HS-27A (cell line): ENCODE measurements at places on chromosomes 5 and 9.

DNA sequence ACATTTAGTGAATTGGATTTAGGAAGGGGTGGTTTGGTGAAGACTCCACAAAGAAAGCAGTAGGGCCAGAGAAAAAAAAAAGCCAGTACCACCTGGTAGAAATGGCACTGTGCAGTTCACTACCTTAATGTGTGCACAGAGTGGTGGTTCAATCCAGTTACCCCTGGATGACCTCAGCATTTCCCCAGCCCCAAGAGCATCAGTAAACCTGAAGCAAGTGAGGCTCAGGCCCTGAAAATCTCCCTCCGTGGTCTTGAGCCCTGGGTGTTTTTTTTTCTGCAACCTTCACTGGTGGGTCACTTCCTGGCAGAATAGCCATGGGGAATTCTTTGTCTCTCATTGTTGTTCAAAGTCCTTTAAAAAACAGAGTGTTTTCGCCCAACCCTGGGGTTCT, 202.9 kb downstream of the GADD45G start:
- no peak for DNase-seq

DNA sequence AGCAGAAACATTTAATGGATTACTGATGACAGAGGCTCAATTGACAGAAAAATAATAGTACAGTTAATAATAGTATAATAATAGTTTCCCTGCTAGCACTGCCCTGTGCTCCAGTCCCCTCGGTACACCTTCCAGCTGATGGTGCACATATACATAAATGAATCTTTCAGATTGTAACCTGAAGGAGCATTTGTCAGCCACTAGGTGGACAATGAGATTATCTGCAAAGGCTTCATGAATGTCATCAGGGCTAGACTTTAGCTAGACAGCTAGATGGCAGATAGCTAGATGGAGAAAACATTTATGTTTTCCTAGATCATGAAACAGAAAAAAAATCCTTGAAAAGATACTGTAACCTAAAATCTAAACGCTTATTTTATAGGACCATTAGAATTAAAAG, 304.4 kb upstream of the SMC2 start:
- DNase-seq, result no peak

DNA sequence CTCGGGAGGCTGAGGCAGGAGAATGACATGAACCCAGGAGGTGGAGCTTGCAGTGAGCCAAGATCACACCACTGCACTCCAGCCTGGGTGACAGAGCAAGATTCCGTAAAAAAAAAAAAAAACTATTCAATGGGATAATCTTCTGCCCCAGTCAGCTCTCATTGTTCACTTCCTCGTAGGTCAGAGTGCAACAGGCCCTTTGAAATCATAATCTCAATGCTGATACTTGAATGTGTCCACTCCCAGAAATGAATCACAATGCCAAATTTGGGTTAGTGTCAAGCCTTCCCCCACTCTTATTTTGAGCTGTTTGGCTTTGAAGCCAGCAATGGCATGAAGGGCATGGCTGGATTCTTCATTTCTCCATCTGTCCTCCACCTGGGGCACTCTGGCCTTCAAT, 610.3 kb upstream of the KLF4 start:
- peak; percentile 15 for DNase-seq

DNA sequence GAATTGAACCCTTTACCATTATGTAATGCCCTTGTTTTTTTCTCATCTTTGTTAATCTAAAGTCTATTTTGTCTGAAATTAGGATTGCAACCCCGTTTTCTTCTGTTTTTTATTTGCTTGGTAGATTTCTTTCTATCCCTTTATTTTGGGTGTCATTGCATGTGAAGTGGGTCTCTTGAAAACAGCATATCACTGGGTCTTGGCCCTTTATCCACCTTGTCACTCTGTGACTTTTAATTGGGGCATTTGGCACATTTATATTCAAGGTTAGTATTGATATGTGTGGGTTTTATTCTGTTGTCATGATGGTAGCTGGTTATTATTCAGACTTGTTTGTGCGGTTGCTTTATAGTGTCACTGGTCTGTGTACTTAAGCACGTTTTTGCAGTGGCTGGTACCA, 117.4 kb upstream of the MARCHF11 start:
- DNase-seq, result no peak

DNA sequence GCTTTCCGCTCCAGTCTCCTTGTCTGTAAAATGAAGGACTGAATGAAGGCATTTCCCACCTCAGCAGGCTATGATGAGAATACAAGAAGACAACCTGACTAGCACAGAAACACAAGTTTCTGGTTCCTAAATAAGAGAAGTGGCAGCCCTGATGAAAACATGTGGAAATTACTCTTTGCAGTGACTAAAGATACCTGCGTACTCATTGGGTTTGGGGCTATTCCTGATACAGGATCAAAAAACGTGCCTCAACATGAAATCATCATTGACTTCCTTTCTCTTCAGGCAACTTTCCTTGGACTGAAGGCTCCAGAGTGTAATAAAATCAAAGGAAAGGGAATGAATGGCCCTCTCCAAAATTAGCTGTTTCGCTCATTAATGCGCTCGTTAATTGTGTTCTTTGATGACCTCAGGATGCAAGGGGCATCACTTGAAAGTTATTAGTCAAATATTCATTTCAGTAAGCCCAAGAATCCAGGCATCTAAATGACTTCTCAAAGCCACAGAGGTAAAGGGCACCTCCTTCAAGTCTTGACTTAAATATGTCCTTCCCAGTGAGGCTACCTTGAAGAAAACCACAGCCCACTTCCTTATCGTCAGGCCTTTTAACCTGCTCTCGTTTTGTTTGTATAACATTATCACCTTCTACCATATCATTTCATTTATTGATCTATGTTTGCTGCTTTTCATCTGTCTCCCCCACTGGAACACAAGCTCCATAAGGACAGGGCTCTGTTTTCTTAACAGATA, 68.9 kb downstream of the RASEF start:
- no peak for DNase-seq
